Right kidney (tissue), 9 donors: ENCODE measurements at places on chromosomes 6 and 20.

- no peak for DNase-seq
These were observed 27.4 kb downstream of the NPEPL1 start for GRCh38 chr20:58719971-58720371.

GRCh38 chr20:35446356-35447078, 8.5 kb upstream of the GDF5 start:
- no peak for DNase-seq

GRCh38 chr6:43834528-43835155, 64.6 kb downstream of the VEGFA start:
- DNase-seq = no peak

GRCh38 chr6:125201961-125202729, 48.6 kb downstream of the TPD52L1 start:
- DNase-seq = no peak

DNA sequence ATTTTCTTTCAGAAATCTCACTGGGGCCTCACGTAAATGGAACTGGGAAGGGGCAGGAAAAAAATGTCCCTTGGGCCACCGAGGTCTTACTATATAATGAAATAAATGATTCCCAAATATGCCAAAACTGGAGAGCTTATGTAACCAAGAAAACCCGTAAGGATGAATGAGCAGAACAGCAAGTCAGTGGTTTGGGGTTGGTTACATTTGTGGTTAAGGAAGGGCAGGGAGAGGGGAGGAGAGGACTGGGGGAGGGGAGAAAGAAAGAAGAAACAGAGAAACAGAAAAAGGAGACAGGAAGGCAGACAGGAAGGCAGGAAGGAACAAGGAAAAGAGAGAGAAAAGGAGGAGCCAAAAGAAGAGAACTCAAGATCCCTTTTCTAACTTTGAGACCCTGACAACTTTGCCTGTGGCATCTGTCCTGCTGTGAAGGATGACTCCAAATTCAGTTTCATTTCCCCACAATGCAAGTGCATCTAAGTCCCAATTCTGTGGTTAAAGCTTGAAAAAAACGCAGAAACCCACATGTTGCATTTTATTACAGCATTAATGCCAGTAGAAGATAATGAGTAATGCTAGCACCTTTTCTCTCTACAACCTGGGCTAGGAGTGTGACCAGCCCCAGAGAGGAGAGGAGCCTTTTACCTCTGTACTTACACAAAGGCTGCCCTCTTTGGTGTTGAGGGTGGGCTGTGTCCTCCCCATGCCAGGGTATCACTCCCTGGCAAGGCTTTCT, 10.8 kb upstream of the ARMC2 start:
- no peak for DNase-seq

- DNase-seq = no peak
These were observed 148.7 kb upstream of the C6orf118 start for GRCh38 chr6:165458134-165458533.

DNA sequence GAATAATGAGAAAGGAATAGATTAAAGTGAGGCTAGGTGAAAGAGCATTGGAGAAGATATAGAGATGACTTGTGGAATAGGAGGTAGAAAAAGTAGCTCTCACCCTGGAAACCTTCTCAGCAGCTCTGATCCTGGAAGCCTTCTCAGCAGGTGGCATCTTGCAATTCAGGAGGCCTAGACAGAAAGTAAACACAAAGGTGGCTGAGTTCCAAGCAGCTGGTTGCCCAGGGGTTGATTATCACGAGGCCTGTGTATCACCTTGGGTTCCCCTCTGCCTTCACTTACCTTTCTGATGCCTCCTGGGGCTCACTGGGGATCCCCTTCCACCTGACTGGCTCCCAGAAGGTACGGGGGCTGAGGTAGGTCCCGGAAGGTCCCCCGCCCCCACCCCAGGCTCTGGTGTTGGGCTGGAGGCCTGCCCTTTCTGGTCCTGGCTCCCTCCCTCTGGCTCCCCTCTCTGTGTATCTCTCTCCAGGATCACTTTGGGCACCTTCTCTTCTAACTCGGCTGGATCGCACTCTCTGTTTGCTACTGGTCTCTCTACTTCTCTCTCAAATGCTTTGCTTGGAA, 9.7 kb downstream of the MDC1 start:
- DNase-seq = no peak

DNA sequence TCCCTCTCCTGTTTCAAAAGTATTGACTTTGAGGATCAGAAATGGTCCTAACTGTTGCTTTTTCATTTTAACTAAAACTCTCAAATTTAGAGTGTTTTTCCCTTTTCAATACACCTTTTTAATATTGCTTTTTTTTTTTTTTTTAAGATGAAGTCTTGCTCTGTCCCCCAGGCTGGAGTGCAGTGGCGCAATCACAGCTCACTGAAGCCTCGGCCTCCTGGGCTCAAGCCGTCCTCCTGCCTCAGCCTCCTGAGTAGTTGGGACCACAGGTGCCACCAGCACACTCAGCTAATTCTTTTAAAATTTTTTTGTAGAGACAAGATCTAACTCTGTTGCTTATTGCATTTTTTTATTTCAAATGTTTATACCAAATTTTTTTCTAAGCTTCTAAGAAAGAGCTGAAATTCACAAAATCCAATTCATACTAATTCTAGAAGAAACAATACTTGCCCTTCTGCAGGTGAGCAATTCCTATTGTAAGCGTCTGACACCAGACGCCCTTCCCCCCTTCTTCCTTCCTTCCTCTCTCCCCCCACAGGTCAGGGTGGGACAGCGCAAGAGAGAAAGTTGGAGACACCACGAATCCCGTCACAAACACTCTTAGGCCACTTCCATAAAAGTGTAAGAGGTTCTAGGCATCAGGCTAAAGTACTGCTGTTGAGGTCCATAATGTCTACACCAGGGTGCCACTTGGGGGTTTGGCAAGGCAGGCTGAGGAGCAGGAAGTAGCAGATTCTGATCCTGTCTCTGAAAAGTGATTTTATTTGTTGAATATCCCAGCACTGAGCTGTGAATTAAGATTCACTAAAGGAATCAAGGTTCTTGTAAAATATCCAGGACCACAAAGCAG, 12.8 kb downstream of the DLL1 start:
- DNase-seq = no peak

DNA sequence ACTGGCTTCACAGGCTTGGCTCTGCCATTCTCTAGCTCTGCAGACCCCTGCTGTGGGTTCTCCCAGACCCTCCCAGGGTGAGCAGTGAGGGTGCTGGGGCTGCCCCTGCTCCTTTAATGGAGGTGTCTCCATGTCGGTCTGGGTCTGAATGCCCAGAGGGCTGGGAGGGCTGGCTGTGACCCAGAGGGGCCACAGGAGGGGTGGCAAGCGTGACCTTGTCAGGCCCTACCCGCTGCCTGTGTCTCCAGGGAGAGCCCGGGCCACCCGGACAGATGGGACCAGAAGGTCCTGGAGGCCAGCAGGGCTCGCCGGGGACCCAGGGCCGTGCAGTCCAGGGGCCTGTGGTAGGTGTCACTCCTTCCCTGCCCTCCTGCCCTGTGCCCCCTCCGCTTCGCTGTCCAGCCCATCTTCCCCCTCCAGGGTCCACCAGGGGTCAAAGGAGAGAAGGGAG, 32.1 kb downstream of the COL20A1 start:
- DNase-seq = no peak

- no peak for DNase-seq
These were observed 397.4 kb downstream of the C6orf118 start for GRCh38 chr6:164911873-164912580.

DNA sequence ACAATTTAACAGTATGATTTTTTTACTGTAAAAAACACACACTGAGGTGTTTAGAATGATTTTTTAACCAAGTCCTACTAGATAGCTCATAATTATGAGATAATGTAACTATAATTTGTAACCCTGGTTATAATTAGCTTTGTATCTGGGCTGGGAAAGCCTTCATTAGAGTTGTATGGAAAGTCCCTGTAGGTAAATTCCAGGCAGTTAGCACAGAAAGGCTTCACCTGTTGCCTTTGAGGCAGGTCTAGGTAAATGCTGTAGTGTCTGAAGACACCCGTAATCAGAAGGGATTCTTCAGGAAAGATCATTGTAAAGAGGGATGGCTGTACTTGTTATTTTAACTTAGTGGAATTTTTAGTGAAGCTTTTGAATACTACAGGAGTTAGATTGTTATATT, 1.9 kb downstream of the TMEM200A start:
- DNase-seq = no peak

- DNase-seq = peak; percentile 92
These were observed 2.9 kb downstream of the NRN1 start for GRCh38 chr6:6003621-6004366.

DNA sequence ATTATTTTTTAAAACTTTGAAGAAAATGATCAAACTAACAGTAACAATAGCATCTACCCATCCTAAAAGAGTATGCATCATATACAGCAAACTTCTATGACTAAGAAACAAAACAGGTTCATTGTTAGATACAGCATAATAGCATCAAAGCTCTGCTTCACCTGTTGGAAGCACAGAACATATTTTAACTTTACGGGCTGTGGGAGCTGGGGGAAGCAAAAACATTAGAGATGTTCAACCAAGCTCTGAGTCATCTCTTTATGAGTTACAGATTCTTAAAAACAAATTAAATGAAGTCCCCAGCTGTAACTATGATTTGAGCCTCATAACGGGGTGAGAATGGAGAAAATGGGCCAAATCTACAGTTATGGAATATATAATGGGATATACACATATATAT, 63.4 kb downstream of the SYNE1 start:
- DNase-seq = no peak

DNA sequence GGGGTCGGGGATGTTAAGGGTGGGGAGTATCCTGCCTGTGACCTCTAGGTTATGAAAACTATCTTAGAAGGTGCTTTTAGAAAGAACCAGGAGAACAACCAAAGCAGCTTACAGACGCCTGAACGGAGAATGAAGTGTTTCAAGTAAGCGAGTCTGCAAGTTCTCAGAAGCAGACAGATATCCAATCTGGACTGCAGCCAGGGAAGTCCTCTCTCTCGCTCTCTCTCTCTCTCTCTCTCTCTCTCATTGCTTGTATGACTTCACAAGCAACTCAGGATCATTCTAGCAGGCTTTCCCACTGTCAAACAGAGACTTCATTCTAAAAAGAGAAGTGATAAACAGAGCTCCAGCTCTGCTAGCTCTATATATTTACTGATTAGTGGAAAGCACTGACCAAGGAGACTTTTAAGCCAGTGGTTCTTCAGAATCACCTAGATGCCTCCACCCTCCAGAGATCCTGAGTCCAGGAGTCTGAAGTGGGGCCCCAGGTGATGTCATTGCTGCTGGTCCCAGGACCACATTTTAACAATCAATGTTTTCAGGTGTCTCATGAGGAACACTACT, 6.0 kb downstream of the TCF21 start:
- DNase-seq = no peak

- DNase-seq = no peak
These were observed 95.2 kb downstream of the PLCB1 start for GRCh38 chr20:8227293-8227692.

- DNase-seq = no peak
These were observed 11.8 kb downstream of the FAM83D start for GRCh38 chr20:38937978-38938473.

GRCh38 chr6:20542927-20543602, 8.8 kb downstream of the CDKAL1 start:
- DNase-seq = no peak

DNA sequence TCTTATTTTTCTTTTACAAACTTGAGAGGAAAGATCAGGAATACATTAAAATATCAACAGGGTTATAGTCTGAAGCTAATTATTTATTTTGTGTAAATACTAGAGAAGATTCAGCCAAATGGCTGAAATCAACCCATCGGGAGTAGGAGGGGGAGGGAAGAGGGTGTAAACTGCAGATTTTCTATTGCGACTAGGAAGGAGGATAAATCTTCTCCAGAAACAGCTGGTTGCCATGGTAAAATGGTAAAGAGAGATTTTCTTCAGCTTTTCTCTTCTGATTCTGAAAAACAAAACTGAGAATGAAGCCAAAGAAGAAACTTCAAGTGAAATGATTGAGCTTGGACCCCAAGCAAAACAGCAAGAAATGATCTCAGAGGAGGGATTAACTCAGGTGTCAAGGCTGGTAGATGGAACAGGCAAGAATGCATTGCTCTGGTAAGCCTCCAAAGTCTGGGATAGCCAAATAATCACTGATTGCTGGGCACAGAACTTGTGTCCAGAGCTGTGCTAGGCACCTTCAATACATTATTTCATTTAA, 193.5 kb upstream of the SPTLC3 start:
- no peak for DNase-seq

- no peak for DNase-seq
These were observed 41.3 kb downstream of the TXLNB start for GRCh38 chr6:139250296-139251044.

DNA sequence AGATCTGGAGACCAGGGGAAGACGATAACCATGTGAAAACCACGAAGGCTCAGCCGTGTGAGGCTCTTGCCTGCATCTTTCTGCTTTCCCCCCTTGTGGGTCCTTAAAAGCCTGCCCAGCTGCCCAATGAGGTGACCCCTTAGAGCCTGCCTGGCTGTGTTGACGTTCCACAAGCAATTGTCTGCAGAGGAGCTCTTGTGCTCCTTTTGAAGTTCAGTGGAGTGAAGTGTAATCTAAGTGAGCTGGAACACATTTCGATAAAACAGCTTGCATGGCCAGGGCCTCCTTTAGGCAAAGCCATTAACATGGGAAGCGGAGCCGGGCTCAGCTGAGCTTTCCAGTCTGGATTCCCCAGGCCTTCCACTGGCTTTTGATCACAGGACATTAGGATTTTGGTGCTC, 27.3 kb upstream of the TCP11 start:
- peak; percentile 52 for DNase-seq

DNA sequence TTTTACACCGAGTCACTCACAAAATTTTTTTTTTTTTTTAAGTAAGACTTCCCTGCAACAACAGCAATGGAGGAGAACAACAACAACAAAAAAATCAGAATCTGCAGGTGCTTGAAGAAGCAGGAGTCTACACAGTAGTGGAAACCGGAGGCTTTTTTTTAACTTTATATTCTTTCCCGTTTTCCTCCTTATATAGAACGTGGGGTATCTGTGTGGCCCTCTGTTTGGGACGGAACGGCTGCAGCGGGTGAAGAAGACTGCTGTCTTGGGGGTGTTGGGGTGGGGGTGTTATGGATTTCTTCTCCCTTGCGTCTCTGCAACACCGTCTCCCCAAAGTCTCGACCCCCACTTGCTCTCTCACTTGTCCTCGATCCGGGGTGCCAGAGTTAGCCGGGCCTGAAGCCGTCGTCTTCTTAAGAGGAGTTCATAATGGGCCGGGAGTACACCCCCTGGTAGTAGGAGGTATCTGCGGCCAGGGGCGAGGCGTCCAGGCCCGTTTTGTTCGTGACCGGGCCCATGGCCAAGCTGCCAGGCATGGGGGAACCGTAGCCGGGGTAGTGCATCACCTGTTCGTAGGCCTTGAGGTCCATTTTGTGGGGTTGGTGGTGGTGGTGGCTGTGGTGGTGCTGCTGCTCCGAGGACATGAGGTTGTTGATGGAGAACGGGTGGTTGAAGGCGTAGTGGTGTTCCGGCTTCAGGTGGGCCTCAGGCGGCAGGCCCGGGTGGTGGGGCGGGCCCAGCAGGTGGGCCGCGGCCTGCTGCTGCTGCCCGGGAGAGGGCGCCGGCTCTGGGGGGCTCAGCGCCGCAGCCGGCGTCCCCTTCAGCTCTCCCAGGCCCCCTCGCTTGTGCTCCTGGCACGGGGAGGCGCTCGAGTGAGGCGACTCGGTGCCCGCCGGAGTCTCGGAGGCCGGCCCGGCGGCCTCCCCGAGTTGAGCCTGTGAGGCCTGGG, 2.7 kb downstream of the FOXA2 start:
- DNase-seq = peak; percentile 54

GRCh38 chr20:53530440-53530839, 63.2 kb downstream of the ZNF217 start:
- DNase-seq = no peak

- DNase-seq = no peak
These were observed 21.0 kb downstream of the CST7 start for GRCh38 chr20:24970030-24970553.

GRCh38 chr20:19758501-19759331, 658 bp downstream of the RIN2 start:
- DNase-seq = peak; percentile 87

GRCh38 chr20:9441948-9442347, 72.4 kb upstream of the LAMP5 start:
- DNase-seq = no peak
